Glomerular endothelial cell (primary cell): ENCODE measurements at places on chromosomes 1 and 21.

DNA sequence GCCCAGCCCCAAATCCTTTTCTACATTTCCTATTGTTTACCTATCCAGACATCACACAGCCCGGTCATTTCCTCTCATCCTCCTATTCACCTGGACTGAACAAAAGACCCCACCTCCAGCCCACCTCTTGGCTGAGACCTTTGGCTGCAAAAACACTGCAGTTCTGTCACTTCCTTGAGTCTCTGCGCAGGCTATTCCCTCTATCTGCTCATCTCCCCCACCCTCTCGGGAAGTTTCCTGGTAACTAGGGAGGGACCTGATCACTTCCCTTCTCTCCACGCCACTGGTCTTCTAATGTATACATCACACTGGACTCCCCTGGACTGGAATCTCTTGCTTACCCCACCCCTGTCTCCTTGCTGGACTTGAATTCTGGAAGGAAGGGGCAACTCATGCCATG lies 5.3 kb downstream of the HTR1D start:
- DNase-seq: no peak

GRCh38 chr1:40476924-40477677 lies at the start of gene ZFP69:
Gene ZFP69, plus strand, starts transcription at chr1:40477290. Its CDS starts 2,072 bp downstream, at chr1:40479362.
- no peak for DNase-seq

- no peak for DNase-seq
These were observed 85.1 kb upstream of the PLXNA2 start for GRCh38 chr1:208329300-208329699.

GRCh38 chr1:164638492-164639202 lies 79.7 kb downstream of the PBX1 start:
- no peak for DNase-seq

- no peak for DNase-seq
These were observed 650.4 kb downstream of the LTN1 start for GRCh38 chr21:28342212-28342810.
